Activated CD4-positive, alpha-beta T cell treated with anti-CD3 and anti-CD28 coated beads, Interleukin-2, amount 50 U/mL, for 1 hour (primary cell): ENCODE measurements at places on chromosomes 7 and 10.

GRCh38 chr7:134783294-134784069, 4.0 kb downstream of the CALD1 start:
- no peak for DNase-seq

GRCh38 chr7:28641752-28642545, 229.6 kb downstream of the CREB5 start:
- no peak for DNase-seq

- no peak for DNase-seq
Observed at GRCh38 chr10:102935505-102935904, 17.4 kb downstream of the CNNM2 start.

- no peak for DNase-seq
Observed at GRCh38 chr10:33800986-33801385, 466.5 kb upstream of the NRP1 start.

- peak; percentile 74 for DNase-seq
Observed at GRCh38 chr7:55593515-55594318, 21.4 kb upstream of the VOPP1 start.
